ENCODE measurements at places on chromosomes 1 and 21. TPM values are rescaled to one million over a fixed set of nuclear protein-coding genes. Genes with fewer than 3 reads are reported as not detected.

- peak; percentile 91 for DNase-seq
These were observed 59.1 kb downstream of the FAAP20 start for GRCh38 chr1:2135441-2135841.

DNA sequence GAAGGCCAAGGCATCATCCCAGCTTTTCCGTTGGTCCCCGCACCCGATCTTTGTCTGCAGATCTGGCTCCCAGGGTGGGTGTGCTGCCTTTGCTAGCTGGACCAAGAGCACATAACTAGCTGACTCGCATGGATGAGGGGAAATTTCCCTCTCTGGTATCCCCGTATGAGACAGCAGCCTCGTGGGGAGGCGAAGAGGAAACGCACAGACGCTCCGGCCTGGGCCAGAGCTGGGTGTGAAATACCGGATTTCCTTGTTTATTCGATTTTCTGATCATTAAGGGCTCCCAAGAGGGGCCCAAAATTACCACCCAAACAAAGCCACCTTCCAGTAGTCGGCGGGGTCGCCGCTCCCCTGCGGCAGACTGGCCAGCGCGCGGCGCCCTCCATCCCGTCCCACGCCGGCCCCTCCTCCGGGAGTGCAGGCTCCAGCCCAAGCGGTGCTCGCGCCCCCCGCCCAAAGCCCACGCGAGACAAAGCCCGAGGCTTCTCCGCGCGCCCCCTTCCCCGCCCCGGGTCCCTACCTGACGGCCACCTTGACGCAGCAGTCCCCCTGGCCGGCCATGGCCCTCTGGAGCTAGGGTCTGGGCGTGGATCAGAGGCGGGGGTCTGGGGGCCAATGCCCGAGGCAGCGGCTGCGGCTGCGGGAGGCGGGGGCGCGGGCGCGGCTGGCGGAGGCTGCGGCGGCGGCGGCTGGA is 546 bp downstream of the KIF21B start:
- DNase-seq: no peak

Gene KRTAP12-2
- not detected for total RNA-seq

DNA sequence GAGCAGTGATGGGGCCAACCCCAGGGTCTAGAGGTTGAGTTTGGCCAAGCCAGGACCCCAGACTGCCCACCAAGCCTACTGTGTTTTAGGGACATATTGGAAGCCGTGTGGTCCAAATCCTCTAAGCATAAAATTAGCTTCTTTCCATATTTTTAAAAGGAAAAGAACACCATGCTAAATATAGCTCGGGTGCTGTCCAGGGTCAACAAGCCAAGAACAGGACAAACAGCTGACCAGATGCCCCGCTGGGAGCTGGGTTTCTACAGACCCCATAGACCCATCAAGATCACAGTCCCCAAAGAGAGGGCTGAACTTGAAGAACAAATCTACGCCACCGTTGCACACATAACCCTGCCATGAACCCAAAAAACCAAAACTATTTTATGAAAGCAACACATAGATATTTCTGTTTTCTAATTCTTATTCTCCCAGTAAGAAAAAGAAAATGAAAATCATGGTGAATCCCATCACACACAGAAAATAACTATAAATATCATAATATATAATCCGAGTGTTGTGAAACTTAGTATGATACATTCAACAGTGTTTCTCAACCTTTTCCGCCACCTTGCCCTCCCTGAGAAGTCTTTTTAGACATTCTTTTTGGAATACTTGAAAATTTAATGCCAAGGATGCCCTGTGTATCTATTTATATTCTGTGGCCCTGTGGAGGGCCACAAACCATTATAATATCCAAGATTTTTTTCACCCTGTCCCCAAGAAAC is 36.2 kb upstream of the FHAD1 start:
- peak; percentile 10 for DNase-seq
